Caudate nucleus (tissue), 63 donors: ENCODE measurements at places on chromosomes 4 and X.
A peak's percentile ranks its signal among the peaks of the same experiment; 100 is the strongest.

GRCh38 chr4:138005486-138005885 lies 236.7 kb downstream of the SLC7A11 start:
- no peak for DNase-seq

GRCh38 chrX:105173071-105173470 lies 47.4 kb downstream of the TEX13A start:
- no peak for DNase-seq

GRCh38 chrX:153818571-153819383 lies 11.6 kb downstream of the PDZD4 start:
- no peak for DNase-seq

GRCh38 chrX:53089224-53089842 lies 4.6 kb upstream of the KANTR start:
- no peak for DNase-seq

DNA sequence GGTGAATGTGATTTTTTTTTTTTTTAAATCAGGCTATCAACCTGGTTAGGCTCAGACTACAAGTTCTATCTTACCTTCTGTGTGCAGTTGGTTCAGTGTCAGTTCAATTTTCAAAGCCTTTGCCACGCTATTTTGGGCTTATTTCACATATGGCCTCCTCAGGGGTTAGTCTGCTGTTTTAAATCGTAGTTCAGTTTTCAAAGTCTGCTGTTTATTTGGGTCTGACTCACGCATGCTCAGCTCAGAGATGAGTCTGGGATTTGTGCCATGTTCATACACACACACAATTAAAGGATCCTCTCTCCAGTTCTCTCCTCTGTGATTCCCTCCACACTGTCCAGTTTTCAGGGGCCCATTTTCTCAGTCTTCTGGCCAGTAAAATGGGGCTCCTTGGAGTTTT lies 32.3 kb upstream of the ZFX start:
- no peak for DNase-seq

DNA sequence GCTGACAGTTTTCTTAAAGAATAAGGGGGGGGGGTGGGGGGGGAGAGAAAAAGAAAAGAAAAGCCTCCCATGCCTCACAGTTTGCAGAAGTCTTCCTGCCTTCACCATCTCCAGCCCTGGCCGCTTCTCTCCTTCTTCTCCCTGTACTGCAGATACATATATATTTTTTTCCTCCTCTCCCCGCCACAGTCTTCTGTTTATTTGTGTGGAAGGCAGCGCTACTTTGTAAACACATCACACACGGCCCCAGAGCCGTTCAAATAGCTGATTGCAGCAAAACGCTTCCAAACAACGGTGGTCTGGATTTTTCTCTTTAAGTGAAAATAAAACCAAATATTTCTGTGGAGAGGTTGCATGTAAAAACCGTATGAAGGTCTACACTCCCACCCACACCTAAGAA lies 732 bp downstream of the NLGN4X start:
- no peak for DNase-seq

- no peak for DNase-seq
Measured at GRCh38 chr4:186871856-186872255, 148.2 kb upstream of the FAT1 start.

GRCh38 chr4:183173580-183174526 lies 74.8 kb downstream of the WWC2 start:
- DNase-seq: no peak

DNA sequence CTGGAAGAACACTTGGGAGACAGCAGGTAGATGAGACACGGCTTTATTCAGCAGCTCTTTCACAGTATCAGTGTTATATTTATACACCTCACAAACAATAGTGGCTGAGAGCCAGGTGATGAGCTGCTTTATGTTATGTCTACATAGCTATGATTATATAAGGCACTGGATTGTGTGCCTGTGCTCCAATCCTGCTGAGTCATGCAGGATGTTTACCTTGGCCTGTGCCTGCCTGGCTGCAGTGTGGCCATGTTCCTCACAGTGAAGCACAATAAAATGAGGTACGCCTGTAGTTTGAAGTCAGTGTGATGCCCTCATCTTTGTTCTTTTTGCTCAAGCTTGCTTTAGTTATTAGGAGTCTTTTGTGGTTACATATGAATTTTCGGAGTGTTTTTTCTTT lies 31.3 kb downstream of the CXCL13 start:
- no peak for DNase-seq

DNA sequence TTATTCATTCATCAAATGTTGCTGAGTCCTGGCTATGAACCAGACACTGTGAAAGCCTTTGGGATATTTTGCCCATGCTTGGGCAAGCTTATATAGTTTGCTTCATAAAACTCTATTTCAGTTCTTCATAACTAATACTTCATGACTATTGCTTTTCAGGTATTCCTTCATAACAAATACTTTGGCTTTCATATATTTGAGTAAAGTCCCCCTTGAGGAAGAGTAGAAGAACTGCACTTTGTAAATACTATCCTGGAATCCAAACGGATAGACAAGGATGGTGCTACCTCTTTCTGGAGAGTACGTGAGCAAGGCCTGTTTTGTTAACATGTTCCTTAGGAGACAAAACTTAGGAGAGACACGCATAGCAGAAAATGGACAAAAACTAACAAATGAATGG lies 1.7 kb upstream of the AFP start:
- no peak for DNase-seq

GRCh38 chr4:56907489-56908205 lies at the start of gene REST:
Gene REST (plus strand): TSS chr4:56907900. CDS start chr4:56910639, 2,739 bp downstream.
- peak; percentile 36 for DNase-seq

GRCh38 chr4:168293386-168293975 lies 25.1 kb downstream of the DDX60 start:
- DNase-seq: no peak

DNA sequence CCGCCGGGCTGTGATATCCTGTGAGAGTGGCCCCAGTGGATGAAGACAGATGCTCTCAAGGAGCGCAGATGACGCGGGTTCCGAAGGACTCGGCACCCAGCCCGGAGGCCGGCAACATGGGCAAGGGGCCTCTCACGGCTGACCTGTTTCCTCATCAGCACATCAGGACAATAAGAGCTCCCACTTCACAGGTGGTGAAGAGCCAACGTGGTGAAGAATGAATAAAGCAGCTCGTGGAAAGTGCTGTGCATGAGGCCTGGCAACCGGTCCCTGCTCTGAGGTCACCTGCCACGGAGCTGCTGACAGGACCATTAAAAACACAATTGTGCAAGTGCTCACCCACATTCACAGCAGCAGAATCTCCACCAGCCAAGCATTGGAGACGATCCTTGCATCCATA lies 22.9 kb downstream of the ABLIM2 start:
- no peak for DNase-seq

GRCh38 chrX:41332005-41332404 lies 2.0 kb upstream of the DDX3X start:
- no peak for DNase-seq

DNA sequence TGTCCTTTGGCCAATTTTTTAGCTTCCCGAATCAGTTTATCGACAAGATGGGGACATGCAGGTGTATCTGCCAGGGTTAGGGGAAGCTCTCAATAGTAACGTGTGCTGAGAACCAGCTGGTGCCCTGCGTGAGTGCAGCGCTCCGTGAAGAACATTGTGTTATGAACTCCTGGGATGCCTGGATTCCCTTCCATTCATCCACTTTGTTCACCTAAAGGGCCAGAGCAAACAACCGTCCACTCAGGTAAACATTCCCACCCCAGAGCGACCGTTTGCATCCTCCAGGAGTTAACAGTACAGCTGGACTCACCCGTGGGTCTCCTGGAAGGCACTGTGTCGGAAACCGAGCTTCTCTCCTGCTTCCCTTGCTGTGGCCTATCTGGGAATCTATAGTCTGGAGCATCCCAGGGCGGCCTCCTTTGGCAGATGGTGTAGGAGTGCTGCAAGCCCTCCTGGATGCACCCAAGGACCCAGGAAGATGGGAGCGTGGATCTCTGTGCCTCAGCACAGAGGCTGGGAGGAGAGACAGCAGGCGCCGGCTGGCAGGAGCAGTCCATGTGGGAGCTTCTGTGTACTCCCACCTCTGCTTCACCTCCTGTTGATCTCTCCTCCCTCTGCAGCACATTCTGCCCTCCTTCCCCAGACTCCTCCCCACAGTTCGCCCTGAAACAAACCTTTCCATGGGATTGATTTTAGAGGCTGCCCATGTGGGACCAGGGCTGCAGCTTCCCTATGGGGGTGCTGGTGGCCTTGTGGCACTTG lies 62.7 kb downstream of the SHROOM2 start:
- DNase-seq: no peak

DNA sequence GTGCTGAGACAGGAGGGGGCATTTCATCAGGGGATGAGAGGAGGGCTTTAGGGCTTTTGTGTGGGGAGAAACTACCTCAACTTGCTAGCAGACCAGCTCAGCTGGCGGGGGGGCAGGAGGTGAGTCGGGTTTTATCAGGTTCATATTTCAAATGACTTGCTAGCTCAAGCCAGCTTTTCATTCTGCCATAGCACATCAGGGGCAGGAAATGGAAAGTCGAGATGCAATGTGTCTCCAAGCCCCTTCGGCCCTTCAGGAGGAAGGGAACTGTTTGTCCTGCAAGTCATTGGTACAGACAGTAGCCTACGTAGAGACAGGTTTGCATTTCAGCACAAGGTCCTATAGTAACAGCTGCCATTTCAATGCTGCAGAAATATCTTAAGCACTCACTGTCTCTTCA lies 194.1 kb downstream of the PTTG2 start:
- DNase-seq: no peak

- no peak for DNase-seq
Measured at GRCh38 chrX:28880136-28880535, 292.9 kb downstream of the IL1RAPL1 start.

GRCh38 chrX:70289168-70289792 lies 447 bp downstream of the PDZD11 start:
- no peak for DNase-seq
